ENCODE measurements at places on chromosomes 2 and 18. TPM values are rescaled to one million over a fixed set of nuclear protein-coding genes. Genes with fewer than 3 reads are reported as not detected.

DNA sequence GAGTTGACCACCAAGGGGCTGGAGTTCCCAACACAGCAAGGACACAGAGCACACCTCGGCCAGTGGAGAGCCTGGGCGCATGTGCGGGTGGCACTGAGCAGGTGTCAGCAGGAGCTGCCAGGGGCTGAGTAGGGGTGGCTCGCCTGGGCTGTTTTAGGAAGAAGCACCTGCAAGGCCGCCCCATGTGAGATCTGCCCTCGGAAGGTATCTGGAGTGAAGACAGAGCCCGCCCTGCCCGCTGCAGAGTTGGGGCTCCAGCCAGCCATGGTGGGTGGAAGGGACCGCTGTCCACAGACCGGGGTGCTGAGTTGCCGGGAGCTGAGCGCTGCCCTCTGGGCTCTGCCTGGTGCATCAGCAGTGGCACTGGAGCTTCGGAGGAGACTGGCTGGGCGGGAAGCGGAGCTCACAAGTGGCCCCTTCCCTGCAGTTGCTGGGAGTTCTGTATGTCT, 35.2 kb downstream of the MTERF4 start:
- no peak for DNase-seq

- no peak for DNase-seq
These were observed 413.6 kb upstream of the ID2 start for GRCh38 chr2:8268172-8268783.

- DNase-seq, result no peak
These were observed 115.3 kb downstream of the ACOXL start for GRCh38 chr2:110847651-110848050.

DNA sequence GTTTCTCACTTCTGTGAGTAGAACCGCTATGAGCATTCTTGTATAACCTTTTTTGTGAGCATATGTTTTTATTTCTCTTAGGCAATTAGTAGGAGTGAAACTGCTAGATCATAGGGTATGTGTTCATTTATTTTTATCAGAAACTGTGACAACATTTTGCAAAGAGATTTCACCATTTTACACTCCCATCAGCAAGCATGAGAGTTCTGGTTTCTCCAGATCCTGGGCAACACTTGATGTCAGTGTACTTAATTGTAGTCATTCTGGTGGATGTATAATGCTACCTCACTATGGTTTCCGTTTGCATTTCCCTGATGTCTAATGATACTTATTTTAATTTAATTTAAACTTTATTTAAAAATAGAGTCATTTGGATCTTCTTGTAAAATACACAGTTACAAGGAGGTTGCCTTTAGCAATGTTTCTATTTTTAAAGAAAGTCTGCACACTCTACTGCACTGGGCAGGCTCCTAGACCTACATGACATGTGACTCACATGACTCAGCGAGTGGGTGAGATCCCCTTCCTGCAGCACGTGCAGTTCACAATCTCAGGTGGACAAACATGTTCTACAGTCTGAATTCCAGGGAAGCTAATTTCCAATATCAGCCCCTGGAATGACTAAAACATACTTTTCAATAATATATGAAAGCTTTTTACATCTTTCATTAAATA, 127.0 kb upstream of the BCL2L11 start:
- no peak for DNase-seq

DNA sequence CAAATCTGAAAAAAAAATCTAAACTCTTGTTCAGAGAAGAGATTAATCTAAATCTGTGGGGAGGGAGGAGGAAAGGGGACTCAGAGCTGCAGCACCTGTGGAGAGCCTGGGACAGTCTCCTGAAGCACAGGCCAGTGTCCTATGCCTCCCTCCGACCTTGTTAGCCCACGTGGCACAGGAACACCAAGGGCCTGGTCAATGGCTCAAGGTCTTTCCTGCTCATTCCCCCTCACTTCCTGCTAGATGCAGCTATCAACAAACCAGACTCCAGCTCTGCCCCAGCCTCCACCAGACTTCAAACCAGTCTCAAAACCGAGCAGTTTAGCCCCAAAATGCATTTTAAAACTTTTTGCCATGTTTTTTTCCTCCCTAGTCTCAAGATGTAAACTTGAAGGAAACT, 20.1 kb upstream of the SULT1C3 start:
- no peak for DNase-seq

DNA sequence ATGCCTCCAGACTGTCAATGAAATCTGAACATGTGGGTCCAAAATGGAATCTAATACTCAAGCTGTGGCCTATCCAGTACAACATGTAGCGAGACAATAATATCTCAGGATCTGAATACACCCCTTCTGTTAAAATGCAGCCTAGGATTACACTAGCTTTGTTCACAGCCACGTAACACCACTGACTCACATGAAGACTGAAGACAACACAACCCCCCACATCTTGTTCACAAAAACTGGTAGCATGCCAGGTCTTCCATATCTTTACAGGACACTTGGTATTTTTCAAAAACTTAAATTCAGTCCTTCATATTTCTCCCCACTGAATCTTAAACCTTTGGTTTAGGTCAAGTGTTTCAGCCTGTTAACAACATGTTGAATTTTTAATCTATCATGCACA, 84.2 kb downstream of the SLC8A1 start:
- DNase-seq, result no peak

- DNase-seq, result no peak
These were observed 50.3 kb upstream of the TLK1 start for GRCh38 chr2:171210864-171211431.

DNA sequence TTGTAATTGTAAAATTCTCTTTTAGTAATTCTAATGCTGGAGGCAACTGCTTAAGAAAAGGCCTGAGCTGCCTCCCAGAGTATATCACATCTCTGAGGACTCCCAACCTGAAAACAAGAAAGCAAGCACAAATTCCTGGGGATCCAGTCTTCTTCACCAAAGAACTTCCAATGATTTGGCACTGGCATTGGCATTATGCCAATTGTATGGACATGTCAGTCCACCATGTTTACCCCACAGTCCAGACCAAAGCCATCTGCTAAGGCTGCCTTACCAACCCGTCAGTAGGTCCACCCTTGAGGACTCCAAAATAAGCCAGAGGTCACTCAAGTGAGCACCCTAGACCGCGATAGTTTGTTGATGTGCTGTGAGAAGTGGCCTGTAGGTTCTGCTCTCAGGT, 263.1 kb downstream of the RND3 start:
- no peak for DNase-seq

- DNase-seq, result no peak
These were observed 12.2 kb downstream of the ARPC2 start for GRCh38 chr2:218229239-218229638.

GRCh38 chr2:54504866-54505265, 48.7 kb downstream of the SPTBN1 start:
- no peak for DNase-seq

GRCh38 chr18:4658804-4659203, 203.7 kb upstream of the DLGAP1 start:
- DNase-seq, result no peak

- no peak for DNase-seq
These were observed 43.3 kb upstream of the SETBP1 start for GRCh38 chr18:44637210-44638033.

DNA sequence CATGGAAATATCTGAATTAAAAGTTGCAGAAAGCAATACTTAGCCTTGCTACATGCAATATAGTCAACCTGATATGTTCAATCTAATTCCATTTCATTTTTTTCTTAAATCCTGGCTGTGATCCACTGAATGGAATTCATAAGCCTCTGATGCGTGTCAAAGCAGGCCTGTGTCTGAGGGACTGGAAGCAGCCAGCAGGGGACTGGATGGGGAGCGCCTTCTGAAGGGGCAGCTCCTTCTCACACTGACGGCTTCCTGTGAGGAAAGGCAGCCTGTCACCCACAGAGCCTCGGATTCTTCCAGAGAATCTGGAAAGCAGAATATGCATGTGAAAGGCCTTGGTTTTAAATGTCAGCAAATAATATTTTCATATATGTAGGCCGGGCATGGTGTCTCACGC, 73.5 kb downstream of the KCNF1 start:
- DNase-seq, result no peak

DNA sequence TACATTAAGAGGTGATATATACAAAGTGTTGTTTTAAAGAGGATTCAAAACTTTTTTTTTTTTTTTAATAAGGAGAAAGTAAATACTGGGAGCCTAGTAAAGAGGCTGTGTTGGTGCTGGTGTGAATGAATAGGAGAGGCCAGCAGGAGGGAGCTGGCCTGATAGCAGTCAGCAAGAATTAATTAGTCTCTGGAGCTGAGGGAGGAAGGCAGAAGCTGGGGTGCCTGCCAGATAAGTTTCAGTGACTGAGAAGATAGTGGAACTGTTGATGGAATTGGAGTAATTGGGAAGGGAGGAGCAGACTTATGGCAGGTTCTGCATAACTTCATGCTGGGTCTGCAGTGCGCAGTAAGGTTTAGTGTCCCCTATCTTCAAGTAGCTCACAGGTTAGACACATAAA, 36.2 kb upstream of the SNORC start:
- DNase-seq, result no peak

- DNase-seq, result no peak
These were observed 5.7 kb upstream of the AMER3 start for GRCh38 chr2:130749641-130750040.

GRCh38 chr2:102358496-102358895, 2.9 kb downstream of the IL18R1 start:
- DNase-seq, result no peak

GRCh38 chr2:119760237-119760955, 674 bp downstream of the PTPN4 start:
- DNase-seq, result no peak

DNA sequence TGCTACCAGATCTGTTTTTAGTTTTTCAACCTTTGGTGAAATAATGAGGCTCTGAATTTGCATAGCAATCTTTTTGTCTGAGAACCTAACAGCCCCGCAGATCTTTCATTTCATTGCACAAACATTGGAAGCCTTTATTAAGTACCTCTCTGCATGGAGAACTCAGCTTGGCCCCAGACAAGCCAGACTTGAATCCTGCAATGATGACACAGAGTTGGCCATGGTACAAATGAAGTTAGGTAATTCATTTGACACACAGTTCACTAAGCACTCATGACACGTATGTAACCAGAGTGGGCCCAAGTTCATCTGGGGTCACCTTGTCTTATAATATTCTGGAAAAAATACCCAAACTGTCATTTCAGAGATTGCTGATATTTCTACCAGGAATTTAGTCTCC, 439.1 kb upstream of the ID2 start:
- no peak for DNase-seq

- DNase-seq, result peak; percentile 86
These were observed 28.2 kb downstream of the HS1BP3 start for GRCh38 chr2:20622731-20623130.

GRCh38 chr2:84474176-84474575, 15.1 kb upstream of the SUCLG1 start:
- no peak for DNase-seq

DNA sequence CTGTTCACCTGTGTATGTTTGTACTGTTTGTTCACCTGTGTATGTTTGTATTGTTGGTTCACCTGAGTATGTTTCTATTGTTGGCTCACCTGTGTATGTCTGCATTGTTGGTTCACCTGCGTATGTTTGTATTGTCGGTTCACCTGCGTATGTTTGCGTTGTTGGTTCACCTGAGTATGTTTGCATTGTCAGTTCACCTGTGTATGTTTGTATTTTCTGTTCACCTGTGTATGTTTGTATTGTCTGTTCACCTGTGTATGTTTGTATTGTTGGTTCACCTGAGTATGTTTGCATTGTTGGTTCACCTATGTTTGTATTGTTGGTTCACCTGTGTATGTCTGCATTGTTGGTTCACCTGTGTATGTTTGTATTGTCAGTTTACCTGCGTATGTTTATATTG, 14.6 kb downstream of the ADI1 start:
- peak; percentile 5 for DNase-seq

FBXO48 gene
- 0.42 TPM for total RNA-seq

ANKRD62 gene
- not detected for total RNA-seq

MOCOS gene
- 23.9 TPM for total RNA-seq

SLC9A2 gene
- total RNA-seq, result 0.25 TPM

COL4A4 gene
- total RNA-seq, result 41.6 TPM

TCF23 gene
- total RNA-seq, result not detected

DYSF gene
- total RNA-seq, result 14.6 TPM

TRIM43 gene
- total RNA-seq, result not detected

SCG2 gene
- total RNA-seq, result 0.29 TPM
